H1 (cell line): ENCODE measurements at places on chromosomes 12 and 14.

GRCh38 chr12:96495155-96495554 lies 5.8 kb downstream of the CFAP54 start:
- H3K36me3 ChIP-seq, result no peaks in the 10 kb centered on the region
- DNase-seq, result no peak
- no peak overlapping the region for H3K27ac ChIP-seq
- no peaks in the 10 kb centered on the region for H3K4me1 ChIP-seq
- no peak overlapping the region for H3K4me3 ChIP-seq

DNA sequence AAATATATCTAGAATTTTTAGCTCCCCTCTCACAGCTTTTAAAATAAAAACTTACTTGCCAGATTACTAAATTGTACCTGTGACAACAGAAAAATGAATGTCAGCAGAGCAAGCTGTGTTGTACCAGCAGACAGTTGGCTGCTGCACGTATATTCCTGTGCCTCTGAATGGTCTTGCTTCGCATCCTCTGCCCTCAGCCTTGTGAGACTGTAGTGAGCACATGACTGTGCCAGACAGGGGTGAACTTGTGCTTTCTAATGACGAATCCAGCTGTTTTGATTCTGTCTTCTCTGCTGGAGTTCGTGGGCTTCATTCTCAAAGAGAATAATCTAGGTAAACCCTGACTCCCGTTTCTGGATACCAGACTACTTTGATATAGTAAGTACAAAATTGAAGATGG lies 58.3 kb upstream of the FRMD6 start:
- H3K27me3 ChIP-seq, result no peaks in the 10 kb centered on the region
- H3K36me3 ChIP-seq, result no peaks in the 10 kb centered on the region
- H3K27ac ChIP-seq, result no peak overlapping the region
- H3K4me3 ChIP-seq, result no peak overlapping the region
- no peak for DNase-seq
- no peaks in the 10 kb centered on the region for H3K4me1 ChIP-seq

- H3K4me1 ChIP-seq, result no peaks in the 10 kb centered on the region
- H3K27ac ChIP-seq, result no peak overlapping the region
- no peak for DNase-seq
- H3K36me3 ChIP-seq, result 0 out of 2 replicates have a peak, but pooled peaks cover 3% of the 10 kb centered on the region
- no peak overlapping the region for H3K4me3 ChIP-seq
Observed at GRCh38 chr14:73973497-73973896, 23.4 kb downstream of the COQ6 start.

DNA sequence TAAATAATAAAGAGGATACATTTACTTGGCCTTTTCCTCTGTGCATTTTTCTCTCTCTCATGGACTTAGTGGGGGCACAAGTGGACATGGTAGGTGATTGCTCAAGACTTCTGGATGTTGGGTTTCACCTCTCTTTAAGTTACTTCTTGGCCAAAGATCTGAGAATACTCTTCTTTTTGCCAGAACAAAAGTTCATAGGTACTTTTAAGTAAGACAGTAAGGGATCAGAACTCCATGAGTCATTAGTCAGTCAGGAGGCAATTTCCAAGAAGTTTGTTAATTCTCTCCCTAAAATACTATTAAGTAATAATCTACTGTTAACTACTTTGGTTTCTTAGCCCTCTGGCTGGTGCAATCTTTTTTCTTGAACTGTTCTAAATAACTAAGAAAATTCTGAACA lies 84.2 kb downstream of the GRIP1 start:
- H3K27me3 ChIP-seq, result no peaks in the 10 kb centered on the region
- H3K27ac ChIP-seq, result no peak overlapping the region
- DNase-seq, result no peak
- H3K36me3 ChIP-seq, result no peaks in the 10 kb centered on the region

DNA sequence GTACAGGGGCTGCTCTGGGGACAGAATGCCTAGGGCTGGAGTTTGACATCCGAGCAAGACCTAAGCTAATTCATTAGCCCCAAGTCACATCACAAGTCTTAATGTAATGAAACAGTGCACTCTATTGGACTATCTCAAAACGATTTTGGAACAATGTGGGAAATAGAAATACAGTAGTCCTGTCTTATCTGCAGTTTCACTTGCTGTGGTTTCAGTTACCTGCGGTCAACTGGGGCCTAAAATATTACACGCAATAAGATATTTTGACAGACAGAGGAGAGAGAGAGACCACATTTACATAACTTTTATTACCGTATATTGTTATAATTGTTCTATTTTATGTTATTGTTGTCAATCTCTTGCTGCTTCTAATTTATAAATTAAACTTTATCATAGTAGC lies 21.1 kb downstream of the MOAP1 start:
- no peaks in the 10 kb centered on the region for H3K36me3 ChIP-seq
- no peak overlapping the region for H3K4me3 ChIP-seq
- no peaks in the 10 kb centered on the region for H3K4me1 ChIP-seq
- DNase-seq, result no peak
- no peak overlapping the region for H3K27ac ChIP-seq

- no peak for DNase-seq
- no peaks in the 10 kb centered on the region for H3K36me3 ChIP-seq
Observed at GRCh38 chr12:129063600-129063999, 210.3 kb downstream of the GLT1D1 start.

DNA sequence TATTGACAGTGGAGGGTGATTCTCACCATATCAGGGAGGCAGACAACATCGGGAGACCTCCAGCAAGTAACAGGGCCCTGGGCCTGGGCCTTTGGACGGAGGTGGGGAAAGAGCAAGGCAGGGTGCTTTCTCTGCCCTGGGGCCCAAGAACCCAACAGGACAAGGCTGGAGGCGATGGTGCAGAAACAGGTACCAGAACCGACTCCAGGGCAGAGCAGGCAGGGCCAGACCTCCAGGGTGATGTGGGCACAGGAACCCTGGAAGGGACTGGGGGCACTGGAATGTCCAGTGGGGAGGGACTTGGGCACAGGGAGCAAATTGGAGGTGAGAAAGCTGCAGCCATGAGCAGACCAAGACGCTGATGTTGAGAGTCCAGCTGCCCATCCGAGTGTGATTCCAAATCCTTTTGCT lies 44.4 kb downstream of the PRMT8 start:
- H3K27me3 ChIP-seq, result no peaks in the 10 kb centered on the region
- no peaks in the 10 kb centered on the region for H3K4me1 ChIP-seq
- H3K4me3 ChIP-seq, result no peak overlapping the region
- H3K27ac ChIP-seq, result no peak overlapping the region
- H3K36me3 ChIP-seq, result no peaks in the 10 kb centered on the region
- no peak for DNase-seq

GRCh38 chr14:65134651-65135579 lies 32.6 kb upstream of the MAX start:
- H3K4me1 ChIP-seq, result no peaks in the 10 kb centered on the region
- DNase-seq, result no peak
- H3K27me3 ChIP-seq, result no peaks in the 10 kb centered on the region
- no peaks in the 10 kb centered on the region for H3K36me3 ChIP-seq
- H3K27ac ChIP-seq, result no peak overlapping the region

DNA sequence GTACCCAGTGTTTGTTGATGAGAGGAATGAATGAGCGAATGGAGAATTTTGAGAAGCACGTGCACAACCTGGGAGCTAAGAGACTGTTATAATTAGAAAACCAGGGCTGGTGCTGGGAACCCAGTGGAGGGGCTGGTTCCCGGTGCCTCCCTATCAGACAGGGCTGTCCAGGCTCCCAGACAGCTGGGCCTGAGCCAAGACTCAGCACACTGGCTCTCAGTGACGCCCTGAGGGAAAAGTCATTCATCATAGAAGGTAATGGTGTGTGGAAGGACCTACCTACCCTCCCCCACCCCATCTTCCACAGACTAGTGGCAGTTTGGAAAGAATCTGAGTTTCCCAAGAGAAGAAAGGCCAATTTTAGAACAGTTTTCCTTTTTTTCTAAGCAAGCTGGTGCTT lies 34.7 kb downstream of the KCNA5 start:
- DNase-seq, result no peak
- H3K27ac ChIP-seq, result no peak overlapping the region
- no peaks in the 10 kb centered on the region for H3K27me3 ChIP-seq
- peaks cover 8% of the 10 kb centered on the region for H3K4me1 ChIP-seq
- no peak overlapping the region for H3K4me3 ChIP-seq

- H3K27me3 ChIP-seq, result no peaks in the 10 kb centered on the region
- H3K27ac ChIP-seq, result no peak overlapping the region
- no peak for DNase-seq
- no peak overlapping the region for H3K4me3 ChIP-seq
- no peaks in the 10 kb centered on the region for H3K36me3 ChIP-seq
Observed at GRCh38 chr14:62081951-62082350, 319.7 kb downstream of the SNAPC1 start.

DNA sequence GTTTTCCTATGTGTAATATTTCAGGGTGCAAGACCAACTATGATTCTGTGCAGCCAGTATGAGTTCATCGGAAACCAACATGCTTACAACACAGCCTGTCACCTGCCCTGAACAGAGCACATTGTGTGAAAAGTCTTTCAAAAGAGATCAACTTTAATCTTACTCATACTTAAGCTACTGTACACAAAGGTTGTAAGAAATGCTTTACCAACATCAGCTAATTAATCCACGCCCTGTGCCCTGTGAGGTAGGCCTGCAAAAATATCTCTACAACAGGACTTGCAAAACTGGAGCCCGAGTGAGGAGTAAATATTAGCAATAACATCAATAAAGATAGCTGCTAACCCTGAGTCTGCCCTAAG lies 15.1 kb downstream of the APPL2 start:
- H3K27me3 ChIP-seq, result no peaks in the 10 kb centered on the region
- H3K27ac ChIP-seq, result no peak overlapping the region
- no peak for DNase-seq
- H3K36me3 ChIP-seq, result no peaks in the 10 kb centered on the region; the same call in 1 of the 2 replicates
